ENCODE measurements at places on chromosomes 12 and 14. TPM values are rescaled to one million over a fixed set of nuclear protein-coding genes. Genes with fewer than 3 reads are reported as not detected.

DNA sequence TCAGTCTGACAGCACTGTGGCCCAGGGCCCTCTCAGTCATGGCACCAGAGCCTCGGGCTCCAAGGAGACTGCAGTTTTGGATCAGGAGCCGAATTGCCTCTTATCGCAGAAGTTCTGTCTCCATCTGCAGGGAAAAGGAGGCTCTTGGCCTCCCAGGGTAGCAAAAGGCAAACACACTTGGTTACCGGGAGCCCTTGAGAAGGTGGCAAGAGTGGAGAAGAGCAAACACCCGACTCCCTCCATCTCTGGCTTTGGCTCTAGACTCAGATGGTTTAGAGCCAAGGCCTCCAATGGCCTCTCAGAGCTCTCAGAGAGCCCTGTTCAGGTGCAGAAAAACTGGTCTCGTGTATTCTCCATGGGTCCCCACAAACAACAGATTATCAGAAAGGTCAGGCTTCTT, 44.6 kb downstream of the NINJ2 start:
- DNase-seq, result no peak

DNA sequence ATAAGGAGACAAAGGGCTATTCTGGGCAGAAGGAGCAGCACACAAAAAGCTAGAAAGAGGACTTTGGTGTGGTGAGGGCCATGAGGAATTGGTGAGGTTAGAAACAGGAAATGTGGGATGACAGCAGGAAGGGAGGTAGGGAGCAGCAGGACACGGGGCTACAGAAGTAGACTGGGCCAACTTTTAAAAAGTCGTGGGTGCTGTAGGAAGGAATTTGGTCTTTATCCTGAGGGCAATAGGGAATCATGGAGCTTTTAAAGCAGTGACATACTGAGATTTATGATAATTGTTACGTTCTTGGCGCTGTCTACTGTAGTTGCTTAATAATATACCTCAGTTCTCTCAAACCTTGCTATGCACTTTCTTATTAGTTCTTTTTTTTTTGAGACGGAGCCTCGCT, 8.2 kb upstream of the CHURC1 start:
- DNase-seq, result no peak

GRCh38 chr14:36078080-36078479, 98.4 kb downstream of the PTCSC3 start:
- DNase-seq, result no peak

- DNase-seq, result peak; percentile 78
Observed at GRCh38 chr12:85016413-85016812, 19.7 kb downstream of the TSPAN19 start.

- DNase-seq, result no peak
Observed at GRCh38 chr12:46382408-46382963, 9.9 kb upstream of the SLC38A2 start.

DNA sequence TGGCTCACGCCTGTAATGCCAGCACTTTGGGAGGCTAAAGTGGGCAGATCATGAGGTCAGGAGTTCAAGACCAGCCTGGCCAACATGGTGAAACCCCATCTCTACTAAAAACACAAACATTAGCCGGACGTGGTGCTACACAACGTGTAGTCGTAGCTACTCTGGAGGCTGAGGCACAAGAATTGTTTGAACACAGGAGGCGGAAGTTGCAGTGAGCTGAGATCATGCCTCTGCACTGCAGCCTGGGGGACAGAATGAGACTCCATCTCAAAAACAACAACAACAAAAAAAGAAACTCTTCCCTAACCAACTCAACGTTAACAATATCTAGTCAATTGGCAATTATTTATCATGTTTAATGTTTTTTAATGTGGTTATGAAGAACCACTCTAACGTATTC, 89.3 kb downstream of the EPS8 start:
- DNase-seq, result no peak

- no peak for DNase-seq
Observed at GRCh38 chr14:65304963-65305362, 107.6 kb upstream of the FUT8 start.

GRCh38 chr12:66072566-66072965, 58.0 kb downstream of the LLPH start:
- no peak for DNase-seq

- no peak for DNase-seq
Observed at GRCh38 chr12:110329710-110330109, 48.7 kb downstream of the ATP2A2 start.

DNA sequence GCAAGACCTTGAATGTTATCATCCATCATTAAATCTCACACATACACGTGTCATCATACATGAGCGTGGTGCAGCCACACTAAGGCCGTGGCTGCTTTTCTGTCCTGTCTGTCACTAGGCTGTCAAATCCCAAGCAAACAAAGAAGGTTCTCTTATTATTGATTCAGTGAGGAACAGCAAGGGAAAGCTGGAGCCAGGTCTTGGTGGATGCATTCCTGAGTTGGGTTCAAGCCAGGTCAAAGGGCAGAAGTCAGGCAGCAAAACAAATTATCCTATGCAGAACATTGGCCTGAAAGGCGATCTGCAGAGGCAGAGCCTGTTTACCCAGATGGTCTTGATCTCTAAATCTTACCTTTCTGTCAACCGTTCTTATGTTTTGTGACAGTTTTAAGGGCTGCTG, 252.3 kb downstream of the NEDD1 start:
- DNase-seq, result no peak

- DNase-seq, result no peak
Observed at GRCh38 chr14:26074892-26075291, 522.9 kb downstream of the NOVA1 start.

- DNase-seq, result no peak
Observed at GRCh38 chr14:44372807-44373489, 134.1 kb downstream of the FSCB start.

GRCh38 chr12:107362960-107363359, 269.6 kb upstream of the CRY1 start:
- no peak for DNase-seq

- DNase-seq, result no peak
Observed at GRCh38 chr12:3538466-3539030, 47.5 kb downstream of the PRMT8 start.

DNA sequence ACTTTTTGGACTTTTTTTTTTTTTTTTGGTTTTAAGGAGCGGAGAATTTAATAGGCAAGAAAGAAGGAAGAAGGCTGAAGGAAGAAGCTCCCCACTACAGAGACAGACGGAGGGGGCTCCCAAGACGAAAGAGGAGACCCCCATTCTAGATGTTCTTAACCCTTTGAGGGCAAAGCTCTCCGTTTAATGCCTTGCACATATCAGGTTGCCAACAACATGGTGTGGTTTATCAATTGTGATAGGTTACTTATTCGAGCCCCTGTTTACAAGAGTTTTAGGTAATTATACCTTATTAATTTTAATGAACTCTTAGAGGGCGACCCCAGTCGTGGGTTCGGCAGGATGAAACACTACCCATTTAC, 1.2 kb upstream of the FBXO33 start:
- no peak for DNase-seq

- DNase-seq, result peak; percentile 72
Observed at GRCh38 chr14:69014829-69015259, 35.7 kb upstream of the ACTN1 start.

- DNase-seq, result no peak
Observed at GRCh38 chr14:101820283-101820798, 58.8 kb downstream of the PPP2R5C start.

GRCh38 chr12:47753021-47754001, 5.4 kb downstream of the RAPGEF3 start:
- DNase-seq, result no peak

DNA sequence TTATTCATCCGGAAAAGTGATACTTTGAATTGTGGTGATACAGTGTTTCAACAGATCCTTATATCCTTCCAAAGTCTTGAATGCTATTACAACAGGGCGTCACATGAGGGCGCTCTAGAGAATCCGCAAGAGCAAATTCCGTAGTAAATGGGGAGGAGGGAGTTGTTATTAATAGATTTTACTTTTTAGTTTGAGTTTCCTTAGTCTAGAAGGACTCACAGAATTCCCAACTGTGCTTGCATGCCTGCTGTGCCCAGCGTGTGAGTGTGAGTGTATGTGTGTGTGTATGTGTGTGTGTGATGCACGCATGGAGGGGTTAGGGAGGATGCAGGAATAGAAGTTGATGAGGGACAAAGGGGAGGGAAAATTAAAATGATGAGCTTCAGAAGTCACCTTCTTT, 375.3 kb downstream of the C12orf75 start:
- peak; percentile 67 for DNase-seq

DNA sequence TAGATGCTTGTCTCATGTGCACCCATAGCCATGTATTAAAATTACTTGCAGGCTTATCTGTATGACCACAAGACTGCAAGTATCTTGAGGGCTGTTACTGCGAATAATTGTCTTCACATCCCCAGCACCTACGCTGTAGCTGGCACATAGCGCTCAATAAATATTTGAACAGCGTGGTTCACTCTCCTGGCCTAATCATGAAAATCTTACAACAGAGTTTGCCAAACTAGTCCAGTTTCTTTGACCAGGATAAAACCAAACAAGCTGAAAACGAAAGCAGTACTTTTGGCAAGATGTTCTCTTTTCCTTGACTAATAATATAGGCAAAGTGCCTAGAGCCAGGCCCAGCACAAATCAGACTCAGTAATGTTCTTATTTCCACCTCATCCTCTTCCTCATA, 106.7 kb downstream of the RPS29 start:
- DNase-seq, result peak; percentile 2

The KERA gene
- not detected for total RNA-seq

The PDE3A gene
- 0.26 TPM for total RNA-seq

The NYNRIN gene
- 8.2 TPM for total RNA-seq

The CCDC177 gene
- not detected for total RNA-seq

Data from fibroblast of lung (primary cell).